Stimulated activated CD4-positive, alpha-beta T cell treated with anti-CD3 and anti-CD28 coated beads, Interleukin-2, amount 100 ng/mL, for 48 hours (primary cell): ENCODE measurements at places on chromosomes 3 and 15.

DNA sequence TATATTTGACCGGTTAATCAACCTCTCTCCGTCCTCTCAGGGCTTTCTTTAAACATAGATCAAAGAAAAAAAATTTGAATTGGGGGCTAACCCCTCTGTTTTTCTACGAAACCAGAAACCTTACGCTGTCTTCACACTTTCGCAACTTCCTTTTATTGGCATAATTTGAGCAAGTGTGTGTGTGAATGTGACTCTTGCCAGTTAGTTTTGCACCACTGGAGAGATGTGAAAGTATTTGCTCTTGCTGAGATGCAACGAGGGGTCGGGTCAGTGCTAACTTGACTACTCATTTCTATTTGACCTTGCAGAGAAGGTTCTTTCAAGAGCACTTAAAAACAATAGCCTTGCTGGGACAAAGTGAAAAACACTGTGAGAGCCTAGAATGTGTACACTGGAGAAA, 81.2 kb downstream of the FAM43A start:
- no peak for DNase-seq

DNA sequence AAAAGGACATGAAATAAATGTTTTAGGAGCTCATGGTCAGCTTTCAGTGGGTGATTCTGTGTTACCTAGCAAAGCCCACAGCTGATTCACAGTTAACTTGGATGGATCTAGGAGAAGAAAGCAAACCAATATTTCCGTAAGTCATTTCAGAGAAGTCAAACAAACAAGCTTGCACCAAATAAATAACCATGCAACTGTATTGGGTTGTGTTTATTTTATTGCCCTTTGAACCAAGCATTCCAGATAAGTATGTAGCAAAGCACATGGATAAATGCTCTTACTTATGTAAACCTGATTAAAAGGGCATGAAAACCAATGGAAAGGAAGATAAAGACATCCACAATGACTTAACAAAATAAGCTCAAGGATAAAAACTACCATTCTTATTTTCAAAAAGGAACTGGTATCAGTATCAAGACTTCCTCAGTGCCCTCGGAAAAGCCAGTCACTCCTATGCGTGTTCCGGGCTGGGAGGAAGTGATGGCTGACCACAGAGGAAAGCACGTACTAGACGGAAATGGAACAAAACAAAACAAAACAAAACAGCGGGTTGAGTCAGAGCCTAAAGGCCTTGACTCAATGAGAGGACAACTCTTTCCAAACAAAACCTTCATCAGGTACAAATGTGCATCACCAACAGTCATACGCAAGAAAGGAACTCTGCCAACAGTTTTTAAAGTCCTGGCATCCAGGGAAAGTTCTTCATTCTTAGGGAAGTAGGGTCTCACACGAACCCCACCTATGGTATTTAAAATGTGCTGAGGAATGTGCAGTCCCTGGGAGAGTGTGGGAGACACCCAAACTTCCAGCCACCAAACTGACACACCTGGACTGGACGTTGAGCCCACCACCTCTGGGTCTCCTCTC, 103.3 kb downstream of the SNRK start:
- peak; percentile 38 for DNase-seq

DNA sequence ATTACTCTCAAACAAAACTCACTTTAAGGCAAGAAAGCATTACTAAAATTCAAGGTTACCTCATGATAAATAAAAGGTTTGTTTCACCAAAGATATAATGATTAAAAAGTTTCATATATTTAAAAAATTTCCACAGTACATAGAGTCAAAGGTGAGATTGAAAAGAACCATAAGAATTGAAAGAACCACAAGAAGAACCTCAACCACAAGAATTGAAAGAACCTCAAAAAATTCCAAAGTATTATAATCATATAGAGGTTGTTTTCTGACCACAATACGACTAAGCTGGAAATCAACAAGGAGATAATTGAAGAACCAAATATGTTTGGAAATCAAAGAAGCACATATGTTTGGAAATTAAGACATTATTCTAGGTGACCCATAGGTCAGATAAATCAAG, 52.7 kb downstream of the SLC25A36 start:
- no peak for DNase-seq

GRCh38 chr3:172188511-172188910, 149.1 kb downstream of the FNDC3B start:
- no peak for DNase-seq

DNA sequence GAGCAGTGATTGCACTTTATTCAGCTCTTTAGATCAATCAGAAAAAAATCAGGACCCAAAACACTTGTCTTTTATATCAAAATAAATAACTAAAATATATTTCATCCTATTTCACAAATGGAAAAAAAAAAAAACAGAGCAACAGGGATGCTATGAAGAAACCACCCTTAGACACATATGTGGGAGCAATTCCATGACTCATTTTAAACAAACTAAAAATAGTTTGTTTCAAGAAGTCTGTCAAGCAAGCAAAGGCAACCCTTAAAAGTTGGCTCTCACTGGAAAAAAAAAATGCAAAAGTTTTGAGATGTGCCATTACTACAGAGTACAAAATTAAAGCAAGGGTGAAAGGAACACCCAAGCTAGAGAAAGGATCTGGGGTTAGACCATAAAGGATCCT, 5.7 kb downstream of the ATP13A3 start:
- DNase-seq = no peak

DNA sequence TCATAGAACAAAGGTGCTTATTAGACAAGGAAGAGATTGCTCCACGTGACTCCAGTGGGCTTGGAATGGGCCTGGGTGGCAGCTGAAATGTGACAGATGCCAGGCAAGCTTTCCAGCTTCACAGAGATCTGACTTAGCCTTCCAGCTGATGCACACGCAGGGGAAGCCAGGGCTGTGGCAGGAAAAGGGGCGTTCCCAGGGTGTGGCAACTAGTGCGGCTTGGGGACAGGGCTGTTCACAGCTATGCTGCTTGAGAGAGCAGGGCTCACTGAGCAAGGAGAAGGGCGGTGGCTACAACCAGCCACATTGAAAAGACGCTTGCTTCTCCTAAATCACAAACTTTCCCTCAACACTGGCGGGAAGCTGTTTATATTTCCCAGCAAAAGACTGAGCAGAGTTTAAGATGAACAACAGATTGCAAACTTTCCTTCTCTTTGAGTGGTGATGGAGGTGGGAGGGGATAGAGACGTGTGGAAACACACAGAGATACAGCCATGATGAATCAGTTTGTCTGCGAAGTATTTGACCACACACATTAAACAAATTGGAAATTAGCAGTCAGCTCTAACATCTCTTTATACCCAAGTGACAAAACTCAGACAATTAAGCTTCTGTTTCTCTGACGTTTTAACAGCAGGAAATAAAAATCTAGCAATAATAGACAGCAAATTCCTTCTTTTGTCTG, 127.5 kb downstream of the BDH1 start:
- peak; percentile 48 for DNase-seq

GRCh38 chr3:56800832-56801661, 702 bp downstream of the ARHGEF3 start:
- DNase-seq = no peak

DNA sequence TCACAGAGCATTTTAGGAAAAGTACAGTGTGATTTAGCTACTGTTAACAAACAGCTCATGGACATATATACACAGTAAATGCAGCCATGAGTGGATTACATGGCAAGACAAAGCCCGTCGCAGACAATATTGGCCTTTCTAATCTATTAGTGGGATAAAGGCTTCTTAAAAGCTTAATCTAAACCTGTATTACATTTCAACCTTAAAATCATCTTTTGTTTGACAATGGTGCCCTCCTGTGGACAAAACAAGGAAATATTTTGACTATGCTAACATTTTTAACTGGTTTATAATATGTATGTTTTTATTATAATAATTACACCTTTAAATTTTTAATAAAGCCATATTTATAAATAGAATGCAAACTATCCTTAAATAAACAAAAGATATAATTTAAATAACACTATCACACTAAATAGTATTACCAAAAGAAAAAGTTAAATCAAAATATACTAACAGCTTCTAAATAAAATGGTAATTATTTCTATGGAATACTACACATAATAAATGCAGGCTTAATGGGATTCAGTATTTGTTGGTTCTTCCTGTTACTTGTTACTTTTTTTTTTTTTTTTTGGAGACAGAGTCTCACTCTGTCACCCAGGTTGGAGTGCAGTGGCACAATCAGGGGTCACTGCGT, 38.6 kb downstream of the TAFA4 start:
- no peak for DNase-seq

GRCh38 chr3:1214933-1215332, 122.1 kb downstream of the CNTN6 start:
- no peak for DNase-seq

- DNase-seq = no peak
Measured at GRCh38 chr15:75620841-75621391, 4.6 kb downstream of the SNUPN start.

GRCh38 chr3:191336833-191337232, 6.5 kb upstream of the UTS2B start:
- no peak for DNase-seq

GRCh38 chr3:13258280-13258679, 161.8 kb downstream of the NUP210 start:
- DNase-seq = no peak

DNA sequence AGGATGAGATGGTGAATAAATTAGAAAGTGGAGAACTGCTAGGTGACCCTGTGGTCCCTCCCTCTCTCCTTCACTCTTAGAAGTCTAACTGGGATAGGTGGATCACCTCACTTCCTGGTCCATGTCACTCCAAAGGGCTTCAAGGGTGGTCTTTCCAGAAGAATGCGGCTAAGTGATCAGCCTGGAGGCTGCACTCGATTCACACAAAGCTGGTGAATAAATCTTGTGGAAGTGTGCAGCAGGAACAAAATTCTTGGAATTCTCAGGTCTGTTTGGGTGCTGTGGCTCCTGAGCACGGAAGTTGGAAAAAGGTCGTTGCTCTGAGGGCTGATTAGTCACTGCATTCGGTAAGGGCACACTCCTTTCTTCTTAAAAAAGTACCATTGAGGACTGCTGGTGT, 46.3 kb downstream of the GASK1A start:
- no peak for DNase-seq

DNA sequence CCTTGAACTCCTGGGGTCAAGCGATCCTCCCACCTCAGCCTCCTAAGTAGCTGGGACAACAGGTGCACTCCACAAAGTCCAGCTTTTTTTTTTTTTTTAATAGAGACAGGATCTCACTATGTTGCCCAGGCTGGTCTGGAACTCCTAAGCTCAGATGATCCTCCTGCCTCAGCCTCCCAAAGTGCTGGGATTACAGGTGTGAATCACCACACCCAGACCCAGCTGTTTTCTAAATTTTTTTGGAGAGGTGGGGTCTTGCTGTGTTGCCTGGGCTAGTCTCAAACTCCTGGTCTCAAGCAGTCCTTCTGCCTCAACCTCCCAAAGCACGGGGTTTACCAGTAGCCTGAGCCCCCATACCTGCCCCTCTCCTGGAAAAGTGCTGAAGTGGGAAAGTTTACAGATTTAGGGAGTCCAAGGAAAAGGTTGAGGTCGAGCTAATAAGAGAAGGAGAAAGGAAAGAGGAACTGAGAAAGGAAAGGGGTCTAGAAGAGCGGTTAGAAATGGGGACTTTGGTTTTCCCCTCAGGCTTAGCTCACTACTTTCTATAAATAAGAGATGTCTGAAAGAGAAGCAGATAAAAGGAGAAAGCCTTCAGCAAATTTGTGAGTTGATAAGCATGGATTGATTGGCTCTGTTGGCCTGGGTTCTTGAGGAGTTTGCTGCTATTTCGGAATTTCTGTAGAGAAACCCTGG, 23.6 kb downstream of the UBE2E1 start:
- DNase-seq = no peak

- DNase-seq = no peak
Measured at GRCh38 chr3:193732391-193732790, 139.4 kb downstream of the OPA1 start.

GRCh38 chr15:35321926-35322325, 224.0 kb downstream of the DPH6 start:
- no peak for DNase-seq

DNA sequence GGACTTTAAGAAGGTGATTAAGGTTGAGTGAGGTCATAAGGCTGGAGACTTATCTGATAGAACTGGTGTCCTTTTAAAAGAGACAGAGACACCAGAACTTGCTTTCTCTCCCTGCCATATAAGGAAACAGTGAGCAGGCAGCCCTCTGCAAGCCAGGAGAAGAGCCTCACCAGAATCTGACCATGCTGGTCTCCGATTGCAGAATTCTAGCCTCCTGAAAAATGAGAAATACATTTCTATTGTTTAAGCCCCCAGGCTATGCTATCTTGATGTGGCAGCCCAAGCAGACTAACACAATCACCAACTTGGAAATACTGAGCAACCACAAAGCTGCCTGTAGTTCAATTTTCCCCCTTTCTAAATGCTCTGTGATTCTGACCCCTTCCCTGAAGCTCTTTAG, 161.4 kb upstream of the RARB start:
- DNase-seq = no peak

DNA sequence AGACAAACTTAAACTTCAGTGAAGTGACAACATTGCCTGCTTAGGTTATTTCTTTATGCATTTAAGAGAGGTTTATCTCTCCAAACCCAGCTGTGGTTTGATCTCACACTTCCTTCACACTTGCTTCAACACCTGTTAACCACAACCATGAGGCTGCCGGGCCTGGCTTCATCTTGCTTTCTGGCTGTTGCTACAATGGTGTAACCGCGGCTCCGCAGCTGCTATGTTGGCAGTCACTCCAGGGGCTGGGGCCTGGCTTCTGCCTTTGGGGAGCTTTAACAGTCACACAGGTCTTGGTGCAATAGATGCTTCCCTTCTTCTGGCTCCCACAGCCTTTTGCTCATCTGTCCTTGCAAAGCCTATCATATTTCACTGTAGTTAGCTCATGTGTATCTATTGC, 72.9 kb upstream of the MNS1 start:
- peak; percentile 6 for DNase-seq

DNA sequence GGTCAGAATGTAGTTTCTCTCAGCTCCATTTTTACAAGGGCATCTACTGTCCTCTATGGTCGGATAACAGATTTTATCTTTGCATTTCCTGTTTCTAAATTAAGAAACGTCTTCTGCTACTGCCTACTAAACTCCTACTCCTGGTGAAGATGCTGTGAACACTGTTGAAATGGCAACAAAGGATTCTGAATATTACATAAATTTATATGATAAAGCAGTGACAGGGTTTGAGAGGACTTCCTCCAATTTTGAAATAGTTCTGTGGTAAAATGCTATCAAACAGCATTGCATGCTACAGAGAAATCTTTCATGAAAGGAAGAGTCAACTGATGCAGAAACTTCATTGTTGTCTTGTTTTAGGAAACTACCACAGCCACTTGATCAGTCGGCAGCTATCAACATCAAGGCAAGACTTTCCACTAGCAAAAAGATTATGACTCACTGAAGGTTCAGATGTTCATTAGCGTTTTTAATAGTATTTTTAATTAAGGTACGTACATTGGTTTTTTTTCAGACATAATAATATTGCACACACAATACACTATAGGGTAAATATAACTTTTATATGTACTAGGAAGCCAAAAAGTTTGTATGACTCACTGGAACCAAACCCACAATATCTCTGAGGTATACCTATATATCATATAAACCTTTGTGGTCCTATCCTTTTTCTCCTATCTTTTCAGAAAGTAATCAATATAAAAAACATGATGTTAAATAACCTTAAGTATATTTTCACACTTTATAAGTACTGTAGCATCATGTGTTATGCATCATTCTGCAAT, 156.1 kb downstream of the STAG1 start:
- no peak for DNase-seq
